ENCODE measurements at places on chromosomes 2 and 18.

DNA sequence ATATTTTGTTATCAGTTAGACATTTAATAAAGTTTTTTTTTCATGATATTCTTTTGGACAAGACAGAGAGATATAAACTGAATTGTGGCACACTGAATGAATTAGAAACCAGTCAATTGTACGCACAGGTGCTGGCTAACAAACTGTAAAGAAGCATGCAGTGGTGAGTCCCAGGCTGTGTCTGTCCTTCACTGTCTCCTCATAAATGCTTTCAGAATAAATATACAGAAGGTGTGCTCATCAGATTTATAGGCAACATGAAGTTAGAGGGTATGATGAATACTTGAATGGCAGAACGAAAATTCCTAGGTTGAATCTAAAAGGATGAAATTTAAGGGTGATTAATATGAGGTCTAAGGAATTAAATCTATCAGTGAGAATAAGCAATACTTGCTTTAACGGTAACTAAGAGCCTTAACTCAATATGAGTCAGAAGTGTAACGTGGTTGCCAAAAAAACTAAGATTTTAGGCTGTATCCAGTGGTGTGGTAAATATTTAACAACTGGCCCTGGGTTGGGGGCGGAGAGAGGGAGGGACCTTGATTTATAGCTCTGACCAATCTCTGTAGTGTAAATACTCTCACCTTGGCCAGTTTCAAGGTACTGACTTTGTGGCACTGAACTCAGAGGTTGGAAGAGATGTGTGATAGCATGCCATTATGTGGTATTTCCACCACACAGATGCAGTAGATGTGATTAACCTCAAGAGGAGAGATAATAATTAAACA, 41.9 kb upstream of the AAK1 start:
- no peak for DNase-seq

DNA sequence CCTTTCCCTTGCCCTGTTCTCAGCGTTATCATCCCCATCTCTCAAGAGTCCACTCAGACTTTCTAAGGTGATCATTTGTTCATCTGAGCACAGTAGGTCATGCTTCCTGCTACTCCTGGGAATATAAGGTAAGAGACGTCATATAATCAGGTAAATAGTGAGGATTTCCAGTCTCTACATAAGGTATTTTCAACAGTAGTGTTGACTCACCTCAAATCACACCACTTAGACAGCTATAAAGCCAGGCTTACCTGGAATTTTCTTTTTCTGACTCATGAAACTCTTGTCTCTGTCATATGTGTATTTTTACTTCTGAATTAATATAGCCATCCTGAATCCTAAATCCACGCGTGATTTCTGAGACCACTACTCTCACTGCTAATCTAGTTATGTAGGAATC, 443.2 kb downstream of the ARHGAP15 start:
- DNase-seq = no peak

DNA sequence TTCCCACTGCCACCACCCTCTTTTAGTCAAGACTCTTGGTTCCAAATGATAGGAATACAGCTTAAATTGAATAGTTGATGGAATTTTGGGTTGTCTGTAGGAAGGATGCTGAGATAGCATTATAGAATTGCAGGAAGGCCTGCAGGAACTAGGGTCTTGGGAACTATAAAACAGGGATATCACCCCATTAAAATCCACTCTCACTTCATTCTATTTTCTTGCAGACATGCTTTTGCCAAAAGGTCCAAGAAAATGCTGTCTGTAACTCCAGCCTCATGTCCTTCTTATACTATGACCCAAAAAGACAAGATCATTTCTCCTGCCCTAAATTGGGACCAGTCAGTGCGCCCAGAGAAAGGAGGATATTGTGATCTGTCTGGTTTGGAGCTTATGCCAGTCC, 89.1 kb downstream of the COMMD1 start:
- no peak for DNase-seq

DNA sequence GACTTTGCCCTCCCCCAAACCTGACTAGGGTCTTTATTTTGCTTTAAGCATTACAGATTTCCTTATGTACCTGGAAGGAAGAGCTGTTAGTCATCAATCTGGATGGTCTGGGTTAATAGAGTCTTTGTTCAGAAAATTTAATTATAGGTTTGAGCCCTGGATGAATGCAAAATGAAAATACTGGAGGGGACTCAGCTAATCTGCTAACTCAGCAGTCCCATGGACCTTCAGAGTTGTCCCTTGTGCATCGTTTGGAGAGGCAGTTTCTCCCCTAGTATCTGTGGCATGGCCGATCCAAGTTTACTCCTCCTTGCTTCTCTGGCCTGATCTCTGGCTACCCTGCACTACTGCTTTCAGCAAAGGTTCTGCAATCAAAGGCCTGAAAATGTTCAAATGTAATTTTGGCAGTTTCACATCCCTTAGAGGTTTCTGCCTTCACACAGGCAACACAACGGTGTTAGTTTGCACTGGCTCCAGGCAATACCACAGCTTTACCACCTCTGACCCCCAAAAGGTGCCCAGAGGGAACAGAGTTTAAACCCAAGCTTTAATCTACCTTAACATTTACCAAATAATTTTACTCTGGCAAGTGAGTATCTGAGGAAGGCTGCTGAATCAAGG, 134.3 kb downstream of the THADA start:
- DNase-seq = no peak

DNA sequence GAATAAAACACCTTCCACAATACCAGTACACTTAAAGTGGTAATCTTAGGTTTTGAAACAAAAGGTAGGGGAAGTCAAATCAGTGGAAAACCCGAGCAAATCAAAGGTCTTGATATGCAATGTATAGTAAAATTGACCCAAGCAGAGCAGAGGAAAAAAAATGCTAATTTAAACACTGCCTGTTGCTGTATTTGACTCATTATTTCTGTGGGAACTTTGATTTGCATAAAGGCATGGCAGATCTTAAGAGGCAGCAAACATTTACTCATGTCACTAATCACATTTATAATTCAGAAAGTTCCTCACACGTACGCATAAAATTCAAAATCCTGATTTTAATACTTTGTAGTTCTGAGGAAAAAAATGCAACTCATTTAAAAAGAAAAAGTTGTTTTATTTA, 64.4 kb downstream of the IKZF2 start:
- no peak for DNase-seq

DNA sequence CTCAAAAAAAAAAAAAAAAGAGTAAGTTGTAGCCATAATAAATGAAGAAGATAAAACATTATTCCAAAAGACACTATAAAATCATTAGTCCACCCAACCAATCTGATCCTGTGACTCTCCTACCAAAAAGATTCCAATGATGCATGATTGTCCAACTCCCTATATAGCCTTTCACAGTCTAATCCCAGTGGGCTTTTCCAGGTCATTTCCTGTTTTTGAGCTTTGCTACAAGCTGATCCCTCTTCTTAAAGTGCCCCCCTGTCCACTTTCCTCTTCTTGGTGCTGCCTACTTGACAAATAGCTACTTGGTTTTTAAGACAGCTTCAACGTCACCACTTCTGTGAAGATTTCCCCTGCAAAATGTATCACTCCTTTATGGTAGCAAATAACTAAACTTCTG, 88.4 kb downstream of the SEMA4F start:
- no peak for DNase-seq

DNA sequence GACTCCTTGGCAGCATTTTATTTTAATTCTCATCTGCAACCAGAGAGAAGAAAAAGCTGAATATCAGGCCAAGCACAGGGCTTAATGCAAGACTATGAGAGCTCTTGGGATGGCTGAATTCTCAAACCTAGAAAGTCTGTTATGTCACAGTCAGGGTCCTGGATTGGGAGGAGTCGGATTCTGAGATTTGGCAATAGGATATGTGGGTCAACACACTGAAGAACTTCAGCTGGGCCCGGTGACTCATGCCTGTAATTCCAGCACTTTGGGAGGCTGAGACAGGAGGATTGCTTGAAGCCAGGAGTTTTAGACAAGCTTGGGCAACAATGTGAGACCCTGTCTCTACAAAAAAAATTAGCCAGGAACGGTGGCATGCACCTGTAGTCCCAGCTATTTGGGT, 102.4 kb downstream of the COL3A1 start:
- no peak for DNase-seq

- DNase-seq = no peak
Measured at GRCh38 chr2:36255863-36256262, 99.7 kb upstream of the CRIM1 start.

DNA sequence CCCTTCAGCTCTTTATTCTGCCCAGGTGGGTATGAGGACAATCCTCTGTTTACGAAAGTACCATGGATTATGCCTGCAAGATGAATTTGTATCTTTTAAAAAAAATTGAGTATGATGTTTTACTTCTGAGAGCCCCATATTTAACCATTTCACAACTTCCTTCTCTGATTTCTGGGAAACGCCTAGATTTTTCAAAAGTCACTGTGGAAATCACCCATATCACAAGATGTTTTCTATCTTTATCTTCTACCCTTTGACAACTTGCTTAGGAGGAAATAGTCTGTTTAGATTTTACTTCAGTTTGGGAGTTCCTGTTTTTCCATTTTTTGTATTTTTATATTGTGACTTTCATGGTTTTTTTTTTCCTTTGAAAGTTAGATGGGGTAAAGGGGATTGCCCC, 53.0 kb downstream of the ICOS start:
- no peak for DNase-seq

GRCh38 chr2:13006426-13006825, 289.7 kb downstream of the TRIB2 start:
- DNase-seq = no peak

GRCh38 chr2:118179445-118179844, 91.2 kb downstream of the INSIG2 start:
- DNase-seq = no peak

DNA sequence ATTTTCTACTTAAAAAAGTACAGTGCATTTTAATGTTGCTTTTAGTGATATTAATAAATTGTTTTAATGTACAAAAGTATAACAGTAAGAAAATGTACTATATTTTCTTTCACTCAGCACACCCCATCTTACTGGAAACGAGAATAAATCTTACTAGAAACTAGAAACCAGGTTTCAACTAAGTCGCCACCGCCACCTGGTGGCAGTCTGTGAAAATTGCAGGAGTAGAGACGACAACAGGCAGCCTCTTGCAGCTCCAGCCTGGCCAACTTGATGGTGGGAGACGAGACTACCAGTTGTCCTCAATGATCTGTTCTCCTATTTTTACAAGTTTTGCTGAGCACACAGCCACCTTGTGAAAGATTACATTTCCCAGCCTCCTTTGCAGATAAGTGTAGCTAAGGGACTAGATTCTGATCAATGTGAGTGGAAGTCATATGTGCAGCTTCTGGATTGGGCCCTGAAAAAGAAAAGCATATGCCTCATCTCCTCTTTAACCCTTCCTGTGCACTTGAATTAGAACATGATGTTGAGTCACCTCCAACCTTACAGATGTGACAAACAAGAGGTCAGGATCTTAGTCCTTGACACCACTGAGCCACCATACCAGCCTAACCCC, 8.7 kb downstream of the OTOF start:
- no peak for DNase-seq

DNA sequence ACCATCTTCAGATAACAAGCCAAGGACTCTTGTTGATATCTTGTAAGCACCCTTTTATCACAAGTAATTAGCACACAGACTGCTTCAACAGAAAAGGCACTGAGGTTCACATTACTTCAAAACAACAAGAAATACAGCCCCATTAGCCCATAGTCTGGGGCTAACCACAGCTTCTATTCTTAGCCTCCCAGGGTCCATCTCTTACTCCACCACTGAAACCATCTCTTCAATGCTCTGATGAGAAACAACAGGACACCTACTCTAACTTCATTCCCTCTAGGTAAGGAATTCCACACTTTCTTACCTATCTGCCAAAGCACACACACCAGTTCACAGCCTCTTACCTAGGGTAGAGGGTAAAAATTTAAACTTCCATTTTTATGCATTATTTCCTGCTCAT, 26.4 kb upstream of the CYTIP start:
- no peak for DNase-seq

DNA sequence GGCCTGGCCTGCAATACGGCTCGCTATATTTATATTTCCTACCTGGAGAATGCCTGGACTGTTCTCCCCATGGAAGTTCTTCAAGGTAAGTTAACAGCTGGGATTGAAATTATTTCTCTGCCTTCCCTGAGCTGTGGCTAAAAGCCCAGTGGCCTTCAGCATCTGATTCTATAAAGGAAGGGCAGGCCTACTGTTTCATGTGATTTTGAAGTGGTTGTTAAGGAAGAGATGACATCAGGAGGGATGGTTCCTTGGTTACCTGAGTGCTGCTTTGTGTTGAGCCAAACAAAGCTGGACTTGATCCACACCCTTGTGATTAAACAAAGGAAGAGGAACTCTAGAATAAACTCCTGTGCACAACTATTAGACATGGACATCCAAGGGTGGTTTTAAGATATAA, 61.6 kb downstream of the MFSD6 start:
- no peak for DNase-seq

DNA sequence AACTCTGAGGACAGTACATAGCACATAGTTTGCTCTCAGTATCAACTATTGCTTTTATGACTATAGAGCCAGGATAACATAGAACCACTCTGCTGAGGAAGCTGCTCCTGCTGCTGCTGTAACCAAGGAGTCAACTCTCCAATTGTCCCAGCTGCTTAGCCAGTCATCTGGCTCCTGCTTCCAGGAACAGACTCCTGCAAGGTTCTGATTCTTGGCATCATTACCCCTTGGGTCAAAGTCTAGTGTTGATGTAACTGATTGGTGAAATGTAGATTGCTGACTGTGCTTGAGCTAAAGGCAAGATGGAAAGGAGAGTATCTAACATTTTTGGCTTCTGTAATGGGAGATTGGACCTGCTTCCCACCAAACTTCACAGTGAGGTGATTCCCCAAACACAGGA, 261.9 kb upstream of the FSHR start:
- no peak for DNase-seq

DNA sequence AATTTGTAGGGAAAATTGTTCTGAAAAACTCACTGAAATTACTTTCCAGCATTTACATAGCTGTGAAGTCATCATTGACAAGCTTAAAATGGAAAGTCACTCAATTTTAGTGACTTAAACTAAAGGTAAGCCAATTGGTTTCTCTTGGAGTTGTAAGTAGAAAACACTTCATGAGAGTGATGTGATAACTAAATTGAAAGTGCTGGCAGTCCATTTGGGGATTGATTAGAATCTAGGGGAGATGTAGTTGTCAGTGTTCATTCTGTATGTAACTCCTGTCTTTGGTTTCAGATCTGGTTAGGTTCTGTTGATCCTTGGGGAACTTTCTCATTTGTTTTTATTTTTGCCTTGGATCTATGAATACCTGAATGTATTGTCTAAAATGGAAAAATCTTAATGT, 53.8 kb downstream of the COX7A2L start:
- DNase-seq = no peak

- no peak for DNase-seq
Measured at GRCh38 chr2:113274432-113274831, 4.3 kb downstream of the PAX8 start.

DNA sequence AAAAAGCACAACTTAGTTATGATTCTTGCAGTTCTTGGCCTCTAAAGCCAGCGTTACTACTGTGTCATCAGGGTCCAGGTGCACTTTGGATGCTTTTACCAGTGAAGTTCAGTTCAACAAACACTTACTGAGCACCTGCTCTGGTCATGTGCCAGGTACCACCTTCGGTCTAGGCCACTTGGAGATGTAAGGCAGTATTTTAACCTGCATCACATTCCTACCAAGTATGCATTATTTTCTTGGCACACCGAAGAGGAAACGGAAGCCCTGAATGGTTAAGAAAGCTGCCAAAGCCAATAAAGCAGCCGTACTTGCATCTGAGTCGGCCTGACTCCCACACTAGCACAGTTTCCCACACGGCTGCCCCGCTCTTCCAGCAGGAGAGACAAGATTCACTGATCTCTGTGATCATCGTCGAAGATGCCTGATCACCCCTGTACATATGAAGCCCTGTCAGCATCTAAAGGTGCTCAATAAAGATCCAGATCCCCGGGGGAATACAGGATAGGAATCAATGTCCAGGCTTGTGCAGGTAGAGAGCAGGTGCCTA, 427.1 kb downstream of the EIPR1 start:
- no peak for DNase-seq
